ENCODE measurements at places on chromosomes 4 and X.

DNA sequence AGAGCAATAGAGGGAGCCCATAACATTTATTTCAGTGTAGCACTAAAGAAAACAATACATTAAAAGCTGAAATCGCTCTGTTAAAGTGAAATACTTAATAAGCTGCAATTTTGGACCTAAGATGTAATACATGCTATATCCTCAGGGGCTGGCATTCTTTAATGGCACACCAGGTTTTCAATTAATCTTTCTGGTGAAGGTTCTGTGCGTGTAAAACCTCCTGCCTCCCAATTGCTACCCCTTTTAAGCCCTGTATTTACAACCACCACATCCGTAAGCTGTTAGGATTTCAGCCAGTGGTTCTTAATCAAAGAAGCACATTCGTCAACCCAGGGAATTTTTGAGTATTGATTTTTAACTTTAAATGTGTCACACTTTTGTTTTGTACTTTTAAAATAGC is 7.6 kb upstream of the COMMD8 start:
- DNase-seq = no peak

DNA sequence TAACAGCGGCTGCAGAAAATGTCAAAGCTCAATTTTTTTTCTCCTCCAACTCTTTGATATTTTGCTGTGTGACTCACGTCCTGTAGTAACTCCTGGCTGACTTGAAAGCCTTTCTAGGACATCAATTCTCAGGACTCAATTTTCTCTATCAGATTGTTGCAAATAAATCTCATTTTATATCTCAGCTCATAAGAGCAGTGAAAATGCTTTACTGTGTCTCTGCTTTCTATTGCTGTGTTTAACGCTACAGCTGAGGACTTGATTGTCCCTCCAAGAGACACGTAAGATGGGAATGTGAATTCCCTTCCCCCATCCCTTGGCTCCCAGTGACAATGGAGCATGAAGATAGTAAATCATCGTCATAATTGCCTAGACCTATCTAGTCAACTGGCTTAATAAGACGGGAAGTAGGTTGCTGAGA is 20.5 kb upstream of the CBR4 start:
- DNase-seq = no peak

DNA sequence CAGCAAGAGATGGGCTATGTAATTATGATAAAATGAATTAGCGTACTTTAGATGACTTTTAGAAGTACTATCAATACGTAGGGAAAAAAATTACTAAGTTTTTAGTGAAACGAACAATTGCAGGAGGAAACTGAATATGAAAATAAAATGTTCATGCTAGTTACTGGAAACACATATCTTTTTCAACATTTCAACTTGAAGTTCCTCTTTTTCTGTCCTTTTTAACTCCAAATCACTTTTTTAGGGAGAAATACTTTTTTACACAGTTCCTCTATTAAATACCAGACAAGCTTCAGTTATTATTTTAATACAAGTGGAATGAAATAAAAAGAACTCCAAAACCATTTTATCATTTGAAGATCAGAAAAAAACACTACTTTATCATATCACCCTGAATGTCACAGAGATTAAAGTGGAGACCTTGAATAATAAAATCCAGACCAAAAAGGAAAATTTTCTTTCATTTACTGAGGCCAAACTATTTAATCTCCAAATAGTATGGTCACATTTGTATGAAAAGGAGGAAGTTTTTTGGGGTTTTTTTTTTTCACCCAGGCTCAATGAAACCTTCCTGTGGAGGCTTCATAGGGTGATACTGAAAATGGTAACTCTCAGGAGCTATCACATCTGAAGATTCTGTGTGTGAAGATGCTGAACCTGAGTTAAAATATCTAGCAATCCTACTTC is 306.2 kb downstream of the INPP4B start:
- no peak for DNase-seq

DNA sequence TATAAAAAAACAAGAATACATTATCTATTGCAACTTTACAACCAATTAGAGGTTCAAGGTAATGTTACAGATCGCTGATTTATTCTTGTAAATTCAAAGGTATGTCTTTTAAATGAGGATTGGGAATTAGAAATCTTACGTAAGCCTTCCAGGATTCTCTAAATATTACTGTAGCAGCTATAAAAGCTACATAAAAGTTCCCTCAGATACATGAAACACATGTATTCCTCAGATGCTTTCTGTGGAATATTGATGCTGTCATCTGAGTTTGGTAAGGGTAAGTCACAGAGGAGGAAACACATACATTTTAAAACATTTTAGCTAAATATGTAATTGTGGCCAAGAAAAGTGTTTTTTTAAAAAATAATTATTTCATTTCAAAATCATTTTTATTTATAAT is 3.4 kb downstream of the AFP start:
- no peak for DNase-seq

GRCh38 chr4:185576314-185576961 is 41.1 kb upstream of the PDLIM3 start:
- no peak for DNase-seq

DNA sequence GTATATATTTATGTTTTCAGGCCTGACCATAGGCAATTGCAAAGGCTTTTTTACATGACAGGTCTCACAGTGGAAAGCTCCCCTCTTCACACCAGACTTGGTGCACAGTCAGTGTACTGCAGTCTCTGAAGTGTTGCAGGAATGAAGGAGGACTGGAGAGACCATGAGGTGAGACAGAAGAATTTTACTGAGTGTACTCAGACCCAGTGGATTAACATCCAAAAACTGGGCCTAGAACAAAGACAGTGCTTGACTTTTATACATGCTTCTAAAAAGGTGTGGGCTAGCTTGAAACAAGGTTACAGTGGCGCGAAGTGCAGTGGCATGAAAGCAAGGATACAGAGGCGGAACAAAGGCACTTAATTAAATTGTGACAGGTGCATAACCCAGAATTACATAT is 822.9 kb downstream of the RAPGEF2 start:
- no peak for DNase-seq

DNA sequence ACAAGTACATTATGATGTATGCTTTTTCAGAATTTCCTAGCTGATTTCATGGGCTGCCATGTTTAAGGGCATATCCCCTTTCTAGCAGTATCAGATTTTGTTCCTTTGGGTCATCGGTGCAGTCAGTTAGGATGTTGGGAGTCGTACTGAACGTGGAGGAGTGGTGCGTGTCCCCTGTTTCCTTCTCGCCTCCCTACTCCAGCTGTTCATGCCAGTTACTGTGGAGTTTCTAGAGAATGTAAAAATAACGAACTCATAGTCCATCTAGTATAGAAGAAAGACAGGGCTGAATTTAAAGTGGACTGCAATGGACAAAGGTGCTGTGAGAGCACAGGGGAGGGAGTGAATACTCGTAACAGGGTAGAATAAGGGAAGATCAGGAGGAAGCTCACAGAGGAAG is 111.3 kb downstream of the CEP135 start:
- no peak for DNase-seq
